Endothelial cell (in vitro differentiated cells): ENCODE measurements at places on chromosomes 11 and 22.

GRCh38 chr11:77302752-77303151, 1.3 kb upstream of the GDPD4 start:
- DNase-seq: no peak

DNA sequence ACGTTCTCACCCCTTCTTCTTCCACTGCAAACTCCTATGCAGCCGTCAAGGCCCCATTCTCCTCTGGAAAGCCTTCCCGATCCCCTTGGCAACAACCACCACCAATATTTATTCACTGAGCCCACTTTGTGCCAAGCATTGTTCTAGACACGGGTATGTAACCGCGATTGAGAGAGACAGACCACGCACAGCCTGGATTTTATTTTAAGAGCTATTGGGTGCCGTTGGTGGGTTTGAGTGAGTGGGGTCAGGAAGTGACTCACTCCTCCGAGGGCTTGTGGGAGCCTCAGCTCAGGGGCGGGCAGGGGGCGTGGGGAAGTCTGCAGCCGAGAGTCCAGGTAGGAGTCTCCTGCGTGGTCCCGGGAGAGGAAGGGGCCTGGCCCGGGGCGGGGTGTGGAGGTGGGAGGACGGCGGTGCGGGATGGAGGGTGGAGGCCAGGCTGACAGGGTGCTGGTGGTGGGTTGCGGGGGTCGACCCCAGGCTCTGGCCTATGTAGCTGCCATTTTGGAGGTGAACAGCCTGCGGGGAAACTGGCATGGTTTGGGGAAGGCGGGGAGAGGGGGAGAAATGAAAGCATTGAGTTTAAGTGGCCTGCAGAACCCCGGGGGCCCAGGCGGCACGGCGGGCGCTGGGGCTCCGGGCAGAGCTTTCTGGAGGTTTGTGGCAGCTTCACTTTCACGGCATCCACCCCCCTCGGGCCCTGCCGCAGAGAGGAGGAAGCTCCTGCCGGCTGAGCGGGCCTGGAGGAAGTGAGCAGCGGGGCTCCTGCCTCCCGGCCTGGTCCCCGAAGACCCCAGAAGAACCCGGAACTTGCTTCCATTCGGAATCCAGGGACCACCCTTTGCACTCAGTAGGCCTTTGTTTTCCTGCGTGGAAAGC, 547 bp downstream of the PARVG start:
- no peak for DNase-seq

DNA sequence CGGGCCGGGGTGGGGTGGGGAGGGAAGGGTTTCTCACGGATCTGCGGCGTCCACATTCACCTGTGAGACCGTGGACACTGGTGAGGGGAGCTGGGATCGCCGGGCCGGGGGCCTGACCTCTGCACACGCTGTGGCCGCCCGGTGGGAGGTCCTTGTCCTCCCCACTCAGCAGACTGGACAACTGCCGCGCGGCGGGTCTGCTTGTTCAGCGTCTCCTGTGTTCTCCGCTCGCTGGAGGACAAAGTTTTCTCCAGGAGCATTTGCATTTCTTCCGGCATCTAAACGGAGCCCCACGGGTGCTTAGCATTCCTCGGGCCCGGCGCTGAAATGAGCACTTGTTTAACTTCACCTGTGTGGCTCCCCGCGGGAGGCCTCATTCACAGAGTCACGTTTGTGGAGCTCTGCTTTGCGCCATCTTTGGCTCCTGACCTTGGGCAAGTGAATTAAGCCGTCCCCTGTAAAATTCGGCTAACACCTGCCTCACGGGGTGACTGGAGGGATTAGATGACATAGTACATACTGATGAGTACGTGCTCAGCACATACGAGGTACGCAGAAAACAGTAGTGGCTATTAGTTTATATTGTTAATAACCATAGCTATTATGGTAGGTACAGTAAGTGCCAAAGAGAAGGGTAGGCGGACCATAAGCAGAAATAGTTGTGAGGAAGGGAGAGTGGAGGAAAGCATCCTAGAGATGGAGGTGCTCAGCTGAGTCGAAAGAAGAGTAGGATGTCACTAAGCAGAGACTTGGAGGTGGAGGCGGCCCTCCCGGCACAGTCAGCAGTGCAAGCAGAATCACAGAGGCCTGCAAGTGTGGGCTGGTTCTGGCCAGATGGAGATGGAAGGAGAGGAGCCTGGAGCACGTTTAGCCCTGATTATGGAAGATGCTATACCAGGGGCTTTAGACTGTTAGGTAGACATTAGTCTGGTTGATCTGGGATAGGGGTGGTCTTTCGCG, 885 bp downstream of the TRMU start:
- DNase-seq: peak; percentile 28

GRCh38 chr11:122717264-122717867, 61.8 kb downstream of the UBASH3B start:
- no peak for DNase-seq

GRCh38 chr11:103097279-103097678, 5.3 kb upstream of the DCUN1D5 start:
- DNase-seq: no peak

DNA sequence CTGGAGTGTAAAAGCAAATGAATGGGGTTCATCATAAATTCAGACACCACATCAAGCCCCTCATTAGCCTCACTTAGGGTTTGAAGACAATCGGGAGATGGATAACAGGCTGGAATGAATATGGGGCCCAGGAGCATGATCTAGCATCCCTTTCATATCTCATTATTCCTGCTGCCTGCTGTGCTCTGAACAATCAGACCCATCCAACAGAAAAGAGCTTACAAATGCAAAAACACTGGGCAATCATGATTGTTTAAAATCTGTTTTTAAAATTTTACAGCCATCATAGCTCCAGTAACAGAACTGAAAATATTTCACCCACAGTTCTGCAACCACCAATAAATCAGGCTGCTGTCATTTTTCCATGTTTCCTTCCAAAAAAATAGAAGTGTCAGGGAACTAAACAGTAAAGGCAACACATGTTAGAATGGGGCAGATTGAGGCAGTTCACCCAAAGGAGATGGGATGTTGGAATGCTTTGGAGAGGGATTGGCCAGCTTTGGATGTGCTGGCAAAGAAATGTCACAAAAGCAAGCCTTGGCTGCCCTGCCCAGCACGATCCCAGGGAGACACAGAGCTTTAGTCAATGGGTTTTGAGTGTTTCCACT, 47.8 kb upstream of the BMAL1 start:
- no peak for DNase-seq

- DNase-seq: no peak
Measured at GRCh38 chr11:111124724-111125123, 120.8 kb upstream of the POU2AF2 start.

GRCh38 chr11:78310500-78310909, 107.1 kb downstream of the GAB2 start:
- DNase-seq: no peak

DNA sequence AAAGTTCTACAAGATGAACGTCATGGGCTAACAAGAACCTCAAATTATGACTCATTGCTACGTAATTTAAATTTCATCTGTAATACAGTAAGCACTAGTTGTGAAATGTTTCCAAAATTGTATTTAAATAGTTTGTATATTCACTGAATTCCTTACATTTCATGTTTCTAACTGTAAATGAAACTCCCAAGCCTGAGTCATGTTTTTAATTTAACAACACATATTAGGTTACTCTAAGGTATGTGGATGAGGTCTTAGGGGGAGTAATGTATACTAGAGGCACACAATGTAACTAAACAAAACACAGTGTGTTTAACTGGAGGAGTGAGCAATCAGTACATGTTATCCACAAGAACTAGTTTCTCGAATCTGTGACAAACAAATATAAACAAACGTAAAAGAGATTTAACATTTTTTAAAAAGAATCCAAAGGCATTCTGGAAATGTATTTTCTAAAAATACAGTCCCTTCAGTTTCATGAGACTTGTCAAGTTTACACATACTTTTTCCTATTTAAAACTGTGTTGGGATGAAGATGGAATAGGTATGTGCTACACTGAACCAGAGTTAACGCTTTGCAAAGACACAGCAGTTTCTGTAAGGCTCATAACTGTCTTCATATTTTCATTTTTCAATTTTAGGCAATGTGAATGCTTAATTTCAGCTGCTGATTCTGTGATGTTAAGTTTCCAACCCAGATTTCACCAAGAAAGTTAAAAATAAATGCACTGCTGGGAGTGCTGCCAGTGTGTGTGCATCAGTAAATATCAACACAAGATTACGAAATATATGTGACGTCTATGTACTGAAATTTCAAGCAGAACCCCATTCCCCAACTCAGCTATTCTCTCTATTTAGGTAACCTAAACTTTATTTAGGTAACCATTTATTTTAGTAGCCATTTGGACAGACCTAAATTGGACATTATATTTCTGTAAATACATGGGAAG, 52.6 kb downstream of the PITPNB start:
- no peak for DNase-seq

GRCh38 chr11:31820438-31820818, 9.3 kb upstream of the PAX6 start:
- no peak for DNase-seq

- peak; percentile 63 for DNase-seq
Measured at GRCh38 chr11:116454020-116454645, 318.7 kb downstream of the BUD13 start.

DNA sequence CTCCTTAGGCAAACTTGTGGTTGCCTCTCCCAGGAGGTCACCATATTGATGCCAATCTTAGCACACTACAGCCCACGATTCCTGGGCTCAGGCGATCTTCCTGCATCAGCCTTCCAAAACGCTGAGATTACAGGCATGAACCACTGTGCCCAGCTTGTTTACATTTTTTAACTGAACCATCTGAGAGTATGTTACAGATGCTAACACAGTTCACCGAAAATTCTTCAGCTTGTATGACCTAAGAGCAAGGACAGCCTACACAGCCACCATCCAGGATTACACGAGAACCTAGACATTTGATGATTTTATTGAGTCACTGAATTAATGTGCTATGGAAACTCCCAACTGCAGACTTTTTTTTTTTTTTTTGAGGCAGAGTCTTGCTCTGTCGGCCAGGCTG, 5.8 kb upstream of the LGALS1 start:
- no peak for DNase-seq

- DNase-seq: no peak
Measured at GRCh38 chr11:12193515-12194336, 83.3 kb downstream of the MICAL2 start.

DNA sequence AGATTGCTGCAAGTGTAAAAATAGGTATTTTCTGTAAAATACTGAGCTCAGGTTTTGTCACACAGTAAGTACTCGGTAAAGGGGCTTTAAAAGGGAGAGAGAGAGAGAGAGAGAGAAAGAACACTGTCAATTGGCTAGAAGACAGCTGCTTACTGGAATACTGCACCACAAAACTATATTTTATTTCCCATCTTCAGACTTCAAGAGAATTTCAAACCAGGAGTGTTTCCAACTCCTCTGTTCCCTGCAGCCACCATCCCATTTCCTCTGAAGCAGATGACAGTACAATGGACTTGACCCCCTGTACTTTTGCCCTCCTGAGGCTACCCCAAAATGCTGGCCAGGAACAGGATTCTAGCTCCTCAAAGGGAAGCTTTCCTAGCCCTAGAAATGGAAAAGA, 89.7 kb downstream of the RELT start:
- DNase-seq: no peak

- no peak for DNase-seq
Measured at GRCh38 chr11:69908511-69909220, 89.5 kb upstream of the FGF3 start.
